Urinary bladder (tissue), 4 donors: ENCODE measurements at places on chromosomes 2 and 18. TPM values are rescaled to one million over a fixed set of nuclear protein-coding genes. Genes with fewer than 3 reads are reported as not detected.

Gene SNRNP27
- total RNA-seq: 39.6 TPM

Gene CAPN14
- 0.42 TPM for total RNA-seq

Gene CNRIP1
- total RNA-seq: 38.0 TPM

Gene MAP3K20
- total RNA-seq: 140 TPM

Gene CIB4
- not detected for total RNA-seq

Gene ZNF396
- total RNA-seq: 4.0 TPM

Gene POTEI
- 0.05 TPM for total RNA-seq

Gene KLHL14
- total RNA-seq: 1.5 TPM

Gene EEF1B2
- 356 TPM for total RNA-seq

Gene SERPINB13
- total RNA-seq: 1.7 TPM

Gene EGR4
- total RNA-seq: not detected

Gene LOXL3
- 14.6 TPM for total RNA-seq

Gene GCA
- total RNA-seq: 22.3 TPM

Gene XIRP2
- total RNA-seq: 5.8 TPM

Gene TXNDC2
- not detected for total RNA-seq

Gene CD8B
- not detected for total RNA-seq

Gene RAB6D
- 0.21 TPM for total RNA-seq

Gene BARD1
- total RNA-seq: 74.2 TPM

Gene SSB
- total RNA-seq: 100 TPM

Gene PHOSPHO2
- total RNA-seq: 15.8 TPM

Gene CFAP210
- total RNA-seq: not detected

Gene MEP1B
- total RNA-seq: 0.11 TPM

Gene ZNF397
- total RNA-seq: 39.7 TPM

Gene FLACC1
- total RNA-seq: 1.3 TPM

Gene ERBB4
- total RNA-seq: 3.2 TPM

Gene FAM161A
- total RNA-seq: 15.3 TPM

Gene ARHGEF33
- total RNA-seq: 2.1 TPM

Gene STK39
- total RNA-seq: 37.7 TPM

Gene SGPP2
- 3.5 TPM for total RNA-seq

Gene IL36G
- total RNA-seq: not detected

Gene LCT
- not detected for total RNA-seq

Gene SH3RF3
- 3.6 TPM for total RNA-seq

Gene GPR39
- 3.2 TPM for total RNA-seq

Gene OTOS
- total RNA-seq: not detected

Gene CHCHD5
- 3.4 TPM for total RNA-seq

Gene SERPINB7
- total RNA-seq: not detected

Gene GMPPA
- total RNA-seq: 34.3 TPM

Gene BCL11A
- 10.9 TPM for total RNA-seq

Gene IL18RAP
- total RNA-seq: 0.79 TPM

Gene TPGS2
- total RNA-seq: 73.8 TPM

Gene RND3
- 139 TPM for total RNA-seq
